Skeletal muscle tissue (tissue), 5 donors: ENCODE measurements at places on chromosomes 16 and 17. TPM values are rescaled to one million over a fixed set of nuclear protein-coding genes. Genes with fewer than 3 reads are reported as not detected.

The STAC2 gene
- not detected for total RNA-seq

The PRR11 gene
- 1.6 TPM for total RNA-seq

The EEF2K gene
- 86.1 TPM for total RNA-seq

The TBX2 gene
- 5.2 TPM for total RNA-seq

The PRDM7 gene
- not detected for total RNA-seq

The GLG1 gene
- 97.1 TPM for total RNA-seq

The PRSS53 gene
- total RNA-seq: 2.6 TPM

The SPATA32 gene
- not detected for total RNA-seq

The SLC9A5 gene
- not detected for total RNA-seq

The GUCY2D gene
- total RNA-seq: not detected

The ADORA2B gene
- total RNA-seq: 3.1 TPM

The ATP2A1 gene
- total RNA-seq: 502 TPM

The WNK4 gene
- total RNA-seq: not detected

The CD300A gene
- 1.0 TPM for total RNA-seq

The CHAD gene
- total RNA-seq: 1.6 TPM

The ITGAX gene
- 1.0 TPM for total RNA-seq

The RAC3 gene
- 8.4 TPM for total RNA-seq

The CA4 gene
- total RNA-seq: 4.2 TPM

The EARS2 gene
- 26.1 TPM for total RNA-seq

The YBX2 gene
- total RNA-seq: 0.52 TPM

The CCL8 gene
- 1.0 TPM for total RNA-seq

The ALOXE3 gene
- not detected for total RNA-seq

The MMP28 gene
- 4.2 TPM for total RNA-seq

The C17orf78 gene
- not detected for total RNA-seq

The CCDC78 gene
- not detected for total RNA-seq

The FBXO39 gene
- total RNA-seq: under 0.01 TPM

The AGRP gene
- total RNA-seq: not detected

The COPZ2 gene
- 39.7 TPM for total RNA-seq

The PROCA1 gene
- 0.52 TPM for total RNA-seq

The HOXB6 gene
- not detected for total RNA-seq

The KCNH4 gene
- total RNA-seq: not detected

The ACSM2A gene
- not detected for total RNA-seq

The PRR29 gene
- total RNA-seq: not detected

The TMC8 gene
- total RNA-seq: 7.8 TPM

The PERCC1 gene
- total RNA-seq: not detected
